PC-3 (cell line): ENCODE measurements at places on chromosomes 2 and 18.

- no peak for DNase-seq
These were observed 373.9 kb upstream of the KCNJ3 start for GRCh38 chr2:154324601-154325000.

- DNase-seq = no peak
These were observed 55.1 kb downstream of the MREG start for GRCh38 chr2:215958257-215958656.

DNA sequence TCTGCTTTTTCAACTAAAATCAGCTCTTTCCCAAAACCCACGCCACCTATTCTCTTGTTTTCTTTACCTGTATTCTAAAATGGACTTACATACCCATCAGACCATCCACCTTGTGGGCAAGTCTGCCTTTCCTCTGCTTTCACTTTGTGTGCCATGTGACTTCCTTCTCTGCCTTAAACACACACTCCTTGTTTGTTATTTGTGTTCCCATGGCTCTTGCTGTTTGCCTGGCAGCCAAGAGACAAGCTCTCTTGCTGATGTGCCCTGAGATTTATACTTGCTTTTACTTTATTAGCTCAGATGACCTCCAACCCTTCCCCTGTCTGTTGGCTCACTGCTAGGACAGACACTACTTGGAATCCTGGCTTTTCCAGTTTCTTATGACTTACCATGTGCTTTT lies 309.7 kb upstream of the LRRTM4 start:
- DNase-seq = no peak

DNA sequence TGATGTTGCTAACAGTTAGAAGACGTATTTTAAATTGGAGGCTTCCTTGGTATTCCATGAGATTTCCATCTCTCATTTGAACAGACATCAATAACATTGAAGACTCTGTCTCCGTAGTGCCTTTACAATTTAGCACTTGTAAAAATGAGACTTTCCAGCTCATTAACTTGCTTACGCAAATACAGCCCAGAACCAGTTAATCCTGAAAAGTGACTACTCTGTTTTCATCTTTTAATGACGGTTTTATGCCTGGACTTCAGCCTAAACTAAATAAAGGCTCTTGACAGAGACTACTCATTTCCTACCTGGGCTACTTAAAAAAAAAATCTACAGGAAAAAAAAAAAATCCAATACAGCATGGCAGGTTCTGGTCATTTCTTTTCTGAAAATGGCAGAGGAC lies 148.6 kb downstream of the LRATD1 start:
- peak; percentile 97 for DNase-seq

DNA sequence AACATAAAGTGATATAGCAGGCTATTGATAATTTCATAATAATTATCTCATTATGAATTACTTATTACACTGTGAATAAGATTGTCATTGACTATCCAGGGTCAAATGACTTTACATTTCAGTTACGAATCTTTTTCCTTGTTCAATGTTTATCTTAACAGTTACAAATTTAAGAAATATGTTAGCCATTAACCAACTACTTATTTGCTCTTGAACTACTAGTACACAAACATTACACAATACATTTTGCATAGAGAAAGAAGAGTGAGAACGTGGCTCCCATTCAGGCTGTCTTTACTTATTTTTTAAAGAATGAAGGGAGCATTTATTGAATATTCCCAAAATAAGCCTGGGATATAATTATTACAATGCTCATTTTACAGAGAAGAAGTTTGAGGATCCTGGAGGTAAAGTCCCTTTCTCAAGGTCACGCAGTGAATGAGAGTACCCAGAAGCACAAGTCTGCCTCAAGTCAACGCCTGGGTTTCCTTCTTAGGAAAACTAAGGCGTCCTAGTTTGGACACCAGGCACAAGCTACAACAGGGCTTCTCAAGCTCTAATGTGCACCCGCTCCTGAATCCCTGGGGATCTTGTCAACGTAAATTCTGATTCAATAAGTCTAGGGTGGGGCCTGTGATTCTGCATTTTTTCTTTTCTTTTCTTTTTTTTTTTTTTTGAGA lies 164.2 kb downstream of the FIGN start:
- DNase-seq = no peak

- DNase-seq = no peak
These were observed 178.2 kb upstream of the PXDN start for GRCh38 chr2:1922402-1923025.

- DNase-seq = no peak
These were observed 220.8 kb upstream of the HDAC4 start for GRCh38 chr2:239621611-239622010.

- DNase-seq = no peak
These were observed 9.8 kb upstream of the DNAJC27 start for GRCh38 chr2:24981411-24982136.

- DNase-seq = no peak
These were observed 32.2 kb downstream of the KIF5C start for GRCh38 chr2:148907085-148907785.

- no peak for DNase-seq
These were observed 7.3 kb upstream of the MLPH start for GRCh38 chr2:237479747-237480146.

- DNase-seq = peak; percentile 29
These were observed 1.2 kb downstream of the IMMT start for GRCh38 chr2:86193901-86194567.

DNA sequence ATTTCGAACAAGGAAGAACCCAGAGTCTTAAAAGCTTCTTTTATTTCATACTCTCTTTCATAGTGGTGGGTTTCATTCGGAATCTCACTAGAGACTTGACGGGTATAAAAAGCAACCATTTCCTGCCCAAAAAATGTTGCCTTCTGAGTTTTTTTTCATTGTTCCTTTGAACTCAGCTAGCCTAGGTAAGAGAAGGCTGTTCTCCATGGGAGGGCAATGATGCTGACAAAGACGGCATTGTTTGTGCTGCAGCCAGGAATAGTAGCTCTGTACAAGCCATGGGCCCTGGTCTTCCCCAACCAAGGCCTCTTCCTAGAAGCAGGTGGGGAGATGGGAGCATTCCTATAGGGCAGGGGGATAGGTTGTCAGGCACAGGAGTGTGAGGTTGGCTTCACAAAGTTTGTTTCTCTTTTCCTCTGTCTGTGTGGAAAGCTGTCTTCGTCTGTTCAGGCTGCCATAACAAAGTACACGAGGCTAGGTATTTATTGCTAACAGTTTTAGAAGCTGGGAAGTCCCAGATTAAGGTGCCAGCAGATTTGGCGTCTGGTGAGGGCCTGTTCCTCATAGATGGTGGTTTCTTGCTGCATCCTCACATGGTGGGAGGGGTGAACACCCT lies 405.1 kb downstream of the NBAS start:
- no peak for DNase-seq

DNA sequence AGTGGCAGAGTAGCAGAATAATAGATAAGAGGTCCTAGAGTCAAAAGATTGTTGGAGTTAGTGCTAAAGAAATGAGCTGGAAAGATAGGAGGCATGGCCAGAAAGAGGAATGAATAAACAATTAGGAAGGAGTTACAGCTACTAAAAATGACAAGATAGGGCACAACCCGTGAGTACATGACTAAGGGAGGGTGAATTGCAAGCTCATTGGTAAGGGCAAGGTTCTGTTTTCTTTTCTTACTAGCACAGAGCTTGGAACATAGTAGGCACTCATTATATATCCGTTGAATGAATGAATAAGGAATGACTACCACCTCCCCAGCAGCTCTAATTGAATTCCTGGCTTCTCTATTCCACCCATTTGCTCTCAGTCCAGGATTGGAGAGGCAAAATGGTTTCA lies 5.7 kb upstream of the MARCO start:
- no peak for DNase-seq

GRCh38 chr2:239146011-239146641 lies 254.7 kb downstream of the HDAC4 start:
- no peak for DNase-seq

GRCh38 chr2:864501-865106 lies 86.0 kb upstream of the SNTG2 start:
- DNase-seq = no peak

DNA sequence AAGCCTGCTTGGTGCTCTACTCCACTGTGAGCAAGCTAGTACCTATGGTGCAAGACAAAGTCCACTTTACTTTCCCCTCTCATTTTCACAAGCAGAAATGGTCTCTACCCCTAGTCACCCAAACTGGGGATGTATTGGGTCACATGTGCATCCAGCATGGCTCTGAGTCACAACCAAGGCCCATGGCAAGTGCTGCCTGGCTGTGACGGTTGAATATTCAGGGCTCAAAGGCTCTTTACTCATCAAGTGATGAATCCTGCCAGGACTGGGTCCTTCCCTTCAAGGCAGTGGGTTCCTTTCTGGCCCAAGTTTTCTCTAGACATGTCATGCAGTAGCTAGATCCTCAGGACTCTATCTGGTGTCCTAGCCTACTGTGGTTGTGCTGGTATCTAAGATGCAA lies 311.5 kb downstream of the DLGAP1 start:
- no peak for DNase-seq

DNA sequence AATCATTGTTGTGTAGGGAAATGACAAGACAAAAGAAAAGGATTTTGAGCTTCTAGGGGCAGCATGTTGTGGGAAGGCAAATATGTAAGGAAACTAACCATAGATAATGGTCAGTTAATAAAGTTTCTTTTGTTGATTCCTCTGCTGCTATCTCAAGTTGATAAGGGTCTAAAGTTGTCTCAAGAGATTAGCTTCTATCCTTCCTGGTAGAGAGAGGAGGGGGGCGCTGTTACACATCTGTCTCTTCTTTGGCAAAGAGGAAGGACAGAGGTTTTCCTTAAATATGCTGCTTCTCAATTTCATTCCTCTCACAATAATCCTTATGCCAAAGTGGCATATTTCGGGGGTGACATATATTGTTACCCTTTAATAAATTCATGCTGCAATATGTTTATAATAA lies 944.0 kb downstream of the DPP10 start:
- no peak for DNase-seq

- DNase-seq = no peak
These were observed 42.1 kb downstream of the EML4 start for GRCh38 chr2:42211291-42211690.

DNA sequence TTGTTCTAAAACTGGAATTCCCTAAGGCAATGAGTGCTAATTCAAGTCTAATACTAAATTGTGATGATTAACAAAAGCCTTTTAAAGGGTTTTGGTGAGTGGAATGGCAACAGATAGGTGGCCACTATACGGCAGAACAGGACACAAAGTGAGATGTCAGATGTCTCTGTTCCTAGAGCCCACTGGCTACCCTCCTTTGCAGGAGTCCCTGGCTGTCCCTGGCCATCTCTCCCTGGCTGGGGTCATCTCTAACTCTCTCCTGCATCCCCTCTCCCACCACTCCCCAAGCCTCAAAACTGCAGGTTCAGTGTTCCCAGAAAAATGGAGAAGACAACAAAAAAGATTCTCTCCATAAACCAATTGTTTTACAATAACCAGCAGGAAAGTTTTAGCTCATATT lies 79.2 kb downstream of the MDH1 start:
- no peak for DNase-seq

GRCh38 chr2:12271589-12271984 lies 445.1 kb upstream of the TRIB2 start:
- DNase-seq = no peak

GRCh38 chr18:31950583-31950982 lies 7.7 kb upstream of the TRAPPC8 start:
- DNase-seq = no peak

DNA sequence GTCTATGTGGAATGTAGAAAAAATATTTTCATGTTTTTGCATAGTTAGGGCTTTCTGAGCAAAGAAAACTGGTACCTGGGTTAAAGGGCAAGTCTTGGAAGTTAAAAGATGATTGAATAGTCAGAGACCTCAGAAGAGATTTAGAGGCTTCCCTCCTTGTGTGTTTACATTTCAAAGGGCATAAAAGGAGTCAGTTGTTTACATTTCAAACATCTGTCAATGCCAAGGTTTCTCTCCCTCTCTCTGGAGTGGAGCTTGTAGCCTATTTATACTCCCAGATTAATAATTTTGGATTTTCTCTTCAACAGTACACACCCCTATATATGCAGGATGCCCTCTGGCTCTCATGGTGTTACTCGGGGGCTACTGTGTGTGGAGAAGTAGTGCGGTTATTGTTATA lies 8.6 kb downstream of the M1AP start:
- no peak for DNase-seq

GRCh38 chr2:24704692-24705091 lies 88.5 kb downstream of the PTRHD1 start:
- DNase-seq = no peak

GRCh38 chr2:33326100-33326499 lies 150.3 kb upstream of the RASGRP3 start:
- DNase-seq = no peak

- peak; percentile 60 for DNase-seq
These were observed 49.2 kb upstream of the UGP2 start for GRCh38 chr2:63792530-63792929.

GRCh38 chr2:25567406-25567805 lies 106.0 kb downstream of the DTNB start:
- DNase-seq = peak; percentile 67

GRCh38 chr2:149125031-149125725 lies 86.7 kb downstream of the LYPD6B start:
- no peak for DNase-seq

GRCh38 chr2:113847144-113847543 lies 42.7 kb upstream of the ACTR3 start:
- no peak for DNase-seq

GRCh38 chr2:62972601-62973000 lies 78.0 kb upstream of the OTX1 start:
- DNase-seq = no peak

- DNase-seq = peak; percentile 12
These were observed 47.7 kb downstream of the RRM2 start for GRCh38 chr2:10170256-10170655.

DNA sequence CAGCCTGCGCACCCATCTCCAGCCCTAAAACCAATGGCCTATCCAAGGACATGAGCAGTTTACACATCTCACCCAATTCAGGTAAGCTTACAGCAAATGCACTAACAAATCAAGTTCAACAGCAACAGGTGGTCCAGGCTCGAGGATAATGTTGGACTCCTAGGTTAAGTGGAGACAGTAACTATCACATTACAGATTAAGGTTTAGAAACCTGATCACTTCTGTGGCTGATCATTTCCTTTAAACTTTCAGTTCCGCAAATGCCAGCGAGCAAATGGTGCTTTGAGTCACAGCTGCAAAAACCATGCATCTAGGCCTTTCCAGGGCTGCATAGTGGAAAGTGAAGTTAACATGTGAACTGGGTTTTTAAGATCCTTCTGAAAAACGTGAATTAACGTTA lies 259.4 kb downstream of the GBX2 start:
- no peak for DNase-seq

DNA sequence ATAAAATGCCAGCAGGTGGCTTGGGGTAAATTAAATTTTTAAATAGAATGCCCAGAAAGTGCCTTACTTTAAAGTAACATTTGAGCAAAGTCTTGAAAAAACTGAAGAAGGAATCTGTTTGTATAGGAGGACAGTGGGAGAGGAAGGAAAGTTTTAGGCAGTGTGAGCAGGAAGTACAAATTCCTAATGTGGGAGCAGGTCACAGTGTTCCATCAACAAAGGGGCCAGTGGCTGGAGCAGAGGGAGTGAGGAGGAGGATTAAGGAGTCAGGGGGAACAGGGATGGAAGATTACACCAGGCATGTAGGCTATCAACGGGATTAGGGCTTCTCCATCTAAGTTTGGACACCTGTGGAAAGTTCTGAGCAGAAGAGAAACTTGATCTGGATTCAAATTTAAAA lies 439.2 kb upstream of the REG3G start:
- no peak for DNase-seq

GRCh38 chr2:150043172-150043500 lies 444.3 kb downstream of the RND3 start:
- peak; percentile 55 for DNase-seq
